ENCODE measurements at places on chromosomes 3 and 15.
A peak's percentile ranks its signal among the peaks of the same experiment; 100 is the strongest.

DNA sequence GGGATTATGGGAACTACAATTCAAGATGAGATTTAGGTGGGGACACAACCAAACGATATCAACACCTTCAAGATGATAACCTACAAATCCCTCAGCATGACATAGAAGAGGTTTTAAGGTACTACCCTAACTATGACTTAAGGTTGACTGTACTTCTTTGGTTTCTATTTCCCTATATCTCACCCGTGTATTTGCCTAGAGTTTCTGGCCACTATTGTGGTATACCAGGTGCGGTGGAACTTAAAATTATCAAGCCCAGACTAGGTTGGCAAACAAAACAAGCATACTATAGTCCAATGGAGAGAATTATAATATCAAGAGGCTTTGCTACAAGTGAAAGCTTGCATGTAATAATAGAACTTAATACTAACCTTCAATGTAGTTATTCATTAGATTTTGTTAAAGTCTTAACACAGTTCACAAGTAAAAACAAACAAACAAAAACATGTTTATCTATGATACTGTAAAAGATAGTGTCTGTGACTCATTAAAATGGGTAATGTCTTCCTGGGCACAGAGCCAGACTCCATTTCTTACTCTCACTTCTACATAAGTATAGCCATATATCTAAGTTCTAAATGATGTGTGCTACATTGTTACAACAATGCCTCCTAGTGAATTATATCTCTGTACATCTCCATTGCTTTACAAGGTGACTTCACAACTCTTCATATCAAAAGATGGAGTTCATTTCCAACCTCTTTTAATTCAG lies 479.1 kb downstream of the ZBBX start:
- peak; percentile 15 for DNase-seq

DNA sequence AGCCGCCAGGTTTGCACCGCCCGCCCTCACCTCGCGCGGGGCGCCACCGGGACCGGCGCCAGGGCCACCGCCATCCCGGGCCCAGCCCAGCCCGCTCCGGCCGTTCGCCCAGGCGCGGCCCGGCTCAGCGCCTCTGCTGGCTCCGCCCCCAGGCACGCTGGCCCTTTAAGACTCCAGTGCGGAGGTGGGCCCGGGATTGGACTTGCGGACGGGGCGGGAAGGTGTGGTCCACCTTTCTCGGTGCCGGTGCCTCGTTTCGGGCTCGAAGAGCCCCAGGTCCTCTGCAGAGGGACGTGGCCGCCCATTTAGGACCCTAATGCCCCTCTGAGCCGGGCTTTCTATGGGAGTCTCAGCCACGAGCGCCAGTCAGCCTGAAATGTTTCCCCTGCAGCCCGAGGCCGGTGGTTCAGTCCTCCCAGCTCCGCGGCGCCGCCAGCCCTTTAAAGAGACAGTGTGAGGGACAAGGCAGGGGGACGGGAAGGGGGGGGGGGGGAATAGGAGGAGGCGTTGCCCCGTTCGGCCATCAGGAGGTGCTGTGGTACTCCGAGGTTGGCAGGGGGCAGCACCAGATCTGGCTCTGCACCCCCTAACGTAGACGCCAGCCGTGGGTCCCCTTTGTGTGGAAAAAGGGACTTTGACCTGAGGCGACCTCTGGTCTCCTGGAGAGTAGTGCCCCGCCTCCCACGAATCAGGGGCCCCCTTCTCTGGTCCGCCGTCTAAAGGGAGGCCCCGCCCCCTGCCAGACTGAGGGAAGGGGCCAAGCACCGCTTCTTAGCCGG lies 1.0 kb downstream of the HYAL2 start:
- DNase-seq, result peak; percentile 90

GRCh38 chr3:89617706-89618105 lies 510.3 kb downstream of the EPHA3 start:
- DNase-seq, result no peak

- DNase-seq, result peak; percentile 99
Observed at GRCh38 chr15:101187820-101188636, 63.8 kb downstream of the CHSY1 start.

- no peak for DNase-seq
Observed at GRCh38 chr3:181637456-181637855, 74.3 kb upstream of the SOX2 start.

GRCh38 chr3:12553921-12554391 lies 2.9 kb upstream of the MKRN2 start:
- peak; percentile 29 for DNase-seq

DNA sequence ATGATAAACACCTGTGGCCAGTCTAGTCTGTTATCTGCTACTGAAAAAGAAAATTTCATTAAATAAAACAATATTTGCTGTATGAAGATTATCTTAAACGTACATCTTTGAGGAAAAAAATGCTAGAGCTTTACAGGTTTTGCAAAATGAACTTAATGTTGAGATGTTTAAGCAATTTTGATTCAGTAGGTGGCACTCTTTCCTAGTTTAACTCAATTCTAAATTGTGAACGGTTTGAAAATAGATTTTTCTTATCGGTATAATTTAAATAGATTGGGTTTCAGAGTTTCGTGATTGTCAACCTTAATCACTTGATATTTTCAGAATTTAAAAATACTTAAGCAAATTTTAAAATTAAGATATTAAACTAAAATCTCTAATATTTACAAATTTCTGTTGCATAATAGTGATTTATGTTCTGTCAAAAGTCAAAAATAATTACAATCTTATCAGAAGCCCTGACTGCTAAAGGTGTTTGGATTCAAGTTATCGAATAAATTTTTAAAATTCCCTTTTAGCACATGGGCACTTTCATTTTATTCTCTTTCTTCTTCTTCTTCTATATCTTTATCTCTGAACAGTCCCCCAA lies 7.0 kb upstream of the RNF111 start:
- DNase-seq, result peak; percentile 53

DNA sequence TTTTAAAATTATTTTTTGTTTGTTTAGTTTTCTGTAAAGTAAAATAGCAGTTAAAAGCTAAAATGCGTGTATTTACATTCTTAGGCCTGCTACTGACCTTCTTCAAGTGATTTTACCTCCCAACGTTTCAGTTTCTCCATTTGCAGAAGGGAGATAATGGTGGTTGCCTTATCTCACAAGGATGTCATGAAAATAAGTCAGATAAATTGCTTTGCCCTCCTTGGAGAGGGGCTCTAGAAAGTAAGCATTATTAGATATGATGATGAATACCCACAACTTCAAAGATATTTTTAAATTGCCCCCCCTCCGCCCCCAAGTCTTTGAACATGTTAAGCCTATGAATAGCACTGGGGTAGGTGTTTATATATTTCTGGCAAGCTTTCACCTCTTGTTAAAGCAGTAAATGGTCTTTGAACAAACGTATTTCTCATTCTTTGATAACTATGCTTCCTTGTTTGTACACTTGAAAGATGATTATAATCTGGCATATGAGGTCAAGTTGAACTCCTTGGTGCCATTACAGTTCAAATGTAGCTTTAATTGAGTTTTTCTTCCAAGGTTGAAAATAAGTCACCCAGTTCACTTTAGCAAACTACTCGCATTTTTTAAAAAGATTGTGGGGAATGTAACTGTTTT lies 6.4 kb downstream of the TERC start:
- no peak for DNase-seq

GRCh38 chr15:89021224-89021623 lies 67.0 kb upstream of the ABHD2 start:
- no peak for DNase-seq

DNA sequence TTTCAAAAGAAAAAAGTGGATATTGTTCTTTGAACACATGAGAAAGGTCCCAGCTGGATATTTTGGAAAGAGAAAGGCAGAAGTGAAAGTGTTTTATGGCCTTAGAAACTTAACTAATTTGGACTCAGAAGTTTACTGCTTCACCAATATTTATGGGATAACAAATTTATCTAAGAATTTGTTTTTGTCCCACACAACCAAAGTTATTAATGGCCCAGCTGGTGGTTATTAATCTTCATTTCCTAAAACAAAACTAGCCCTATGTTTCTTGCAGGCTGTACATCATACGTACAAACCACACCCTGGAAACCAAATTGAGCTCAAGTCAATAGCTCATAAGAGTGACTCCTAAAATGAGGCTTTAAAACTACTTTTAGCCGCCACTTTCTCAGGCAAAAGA lies 372.9 kb upstream of the LMCD1 start:
- no peak for DNase-seq

DNA sequence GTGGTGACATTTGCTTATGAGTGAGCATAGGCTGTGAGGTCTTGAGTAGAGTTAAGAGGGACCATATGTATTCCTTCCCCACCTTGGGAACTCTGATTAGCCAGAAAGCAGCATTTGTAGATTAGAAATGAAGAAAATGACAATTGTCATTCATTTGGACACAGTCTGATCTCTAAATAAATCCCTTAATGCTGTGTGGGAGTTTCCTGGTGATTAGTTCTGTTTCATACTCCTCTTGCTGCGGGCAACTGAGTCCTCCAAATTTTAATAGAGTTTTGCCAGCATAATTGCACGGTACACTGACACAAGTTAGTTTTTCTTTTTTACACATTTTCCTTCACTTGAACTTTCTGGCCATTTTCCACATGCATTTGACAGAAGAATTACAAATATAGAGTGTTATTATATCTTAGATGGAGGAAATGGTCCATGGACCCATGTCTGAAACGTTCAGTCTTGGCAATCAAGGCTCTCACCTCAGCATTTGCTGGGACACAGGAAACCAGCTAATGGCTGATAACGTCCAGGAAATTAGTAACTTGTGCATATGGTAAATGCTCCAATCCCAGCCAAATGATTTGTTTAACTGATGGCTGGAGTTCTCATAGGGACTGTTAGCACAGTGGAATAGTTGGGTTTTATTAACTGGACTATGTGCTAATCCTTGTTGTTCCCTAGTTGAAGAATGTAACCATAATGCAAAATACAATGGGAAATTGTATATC lies 321.2 kb downstream of the RBMS3 start:
- no peak for DNase-seq

Data from mesenchymal stem cell (in vitro differentiated cells and primary cell).